ENCODE measurements at places on chromosomes 16 and 17. TPM values are rescaled to one million over a fixed set of nuclear protein-coding genes. Genes with fewer than 3 reads are reported as not detected.
A peak's percentile ranks its signal among the peaks of the same experiment; 100 is the strongest.

DNA sequence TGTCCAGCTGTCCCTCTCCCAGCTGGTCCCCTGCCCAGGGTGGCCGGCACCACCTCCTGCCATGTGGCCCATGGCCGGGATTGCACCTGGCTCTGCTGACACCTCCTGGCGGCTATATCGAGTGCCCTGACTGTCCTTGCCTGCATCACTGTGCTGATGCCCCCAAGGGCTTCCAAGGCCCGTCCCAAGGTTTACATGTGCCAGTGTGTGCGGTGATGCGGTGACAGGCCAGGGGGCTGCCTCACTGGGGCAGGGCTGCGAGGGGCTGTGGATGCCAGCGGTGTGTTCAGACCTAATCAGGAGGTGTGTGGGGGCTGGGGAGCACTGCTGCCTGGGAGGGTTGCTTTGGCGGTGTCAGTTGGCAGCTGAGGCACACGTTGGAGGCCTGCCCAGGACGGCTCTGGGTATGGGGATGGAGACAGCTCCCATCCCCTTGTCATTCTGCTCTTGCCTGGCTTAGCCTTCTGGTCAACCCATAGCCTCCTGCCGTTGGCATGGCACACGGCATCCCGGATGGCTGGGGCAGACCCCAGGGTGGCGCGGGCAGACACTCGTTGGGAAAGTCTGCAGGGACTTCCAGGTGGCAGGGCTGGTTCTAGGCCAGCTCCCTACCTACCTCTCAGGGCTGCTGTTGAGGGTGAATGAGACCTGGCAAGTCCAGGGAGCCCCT lies 5.5 kb downstream of the MAP2K3 start:
- H3K27me3 ChIP-seq: no peaks in the 10 kb centered on the region
- H3K36me3 ChIP-seq: peaks cover 26% of the 10 kb centered on the region
- H3K27ac ChIP-seq: peak overlapping the region; percentile 93
- peak; percentile 39 for DNase-seq
- H3K4me3 ChIP-seq: peak overlapping the region; percentile 82

- H3K4me3 ChIP-seq: no peak overlapping the region
- H3K27me3 ChIP-seq: no peaks in the 10 kb centered on the region
- DNase-seq: no peak
- peak overlapping the region; percentile 58 for H3K27ac ChIP-seq
- H3K4me1 ChIP-seq: peaks cover 20% of the 10 kb centered on the region
- peaks cover 6% of the 10 kb centered on the region for H3K36me3 ChIP-seq
Measured at GRCh38 chr17:64230791-64231408, 32.2 kb downstream of the TEX2 start.

- H3K36me3 ChIP-seq: no peaks in the 10 kb centered on the region
- H3K4me1 ChIP-seq: no peaks in the 10 kb centered on the region
- no peak for DNase-seq
Measured at GRCh38 chr17:6981426-6981825, 14.4 kb upstream of the ALOX12 start.

- peaks cover 11% of the 10 kb centered on the region for H3K4me1 ChIP-seq
- no peak overlapping the region for H3K4me3 ChIP-seq
- peaks cover 19% of the 10 kb centered on the region for H3K36me3 ChIP-seq
- DNase-seq: no peak
- H3K27ac ChIP-seq: no peak overlapping the region
Measured at GRCh38 chr16:15764112-15764511, 92.7 kb downstream of the MYH11 start.

The CDYL2 gene
- total RNA-seq: 5.8 TPM

GRCh38 chr17:43755389-43755875 lies 3.2 kb downstream of the SOST start:
- peaks cover 10% of the 10 kb centered on the region for H3K4me1 ChIP-seq
- H3K27ac ChIP-seq: no peak overlapping the region
- H3K27me3 ChIP-seq: peaks cover 16% of the 10 kb centered on the region
- no peak for DNase-seq
- no peaks in the 10 kb centered on the region for H3K36me3 ChIP-seq

The RSKR gene
- total RNA-seq: 11.6 TPM

The SPATA32 gene
- not detected for total RNA-seq

The CCDC78 gene
- not detected for total RNA-seq

- no peak overlapping the region for H3K27ac ChIP-seq
- H3K4me1 ChIP-seq: peaks cover 9% of the 10 kb centered on the region
- H3K27me3 ChIP-seq: no peaks in the 10 kb centered on the region
- H3K36me3 ChIP-seq: no peaks in the 10 kb centered on the region
- no peak for DNase-seq
- H3K4me3 ChIP-seq: no peak overlapping the region
Measured at GRCh38 chr17:73773702-73774101, 129.5 kb upstream of the SDK2 start.

DNA sequence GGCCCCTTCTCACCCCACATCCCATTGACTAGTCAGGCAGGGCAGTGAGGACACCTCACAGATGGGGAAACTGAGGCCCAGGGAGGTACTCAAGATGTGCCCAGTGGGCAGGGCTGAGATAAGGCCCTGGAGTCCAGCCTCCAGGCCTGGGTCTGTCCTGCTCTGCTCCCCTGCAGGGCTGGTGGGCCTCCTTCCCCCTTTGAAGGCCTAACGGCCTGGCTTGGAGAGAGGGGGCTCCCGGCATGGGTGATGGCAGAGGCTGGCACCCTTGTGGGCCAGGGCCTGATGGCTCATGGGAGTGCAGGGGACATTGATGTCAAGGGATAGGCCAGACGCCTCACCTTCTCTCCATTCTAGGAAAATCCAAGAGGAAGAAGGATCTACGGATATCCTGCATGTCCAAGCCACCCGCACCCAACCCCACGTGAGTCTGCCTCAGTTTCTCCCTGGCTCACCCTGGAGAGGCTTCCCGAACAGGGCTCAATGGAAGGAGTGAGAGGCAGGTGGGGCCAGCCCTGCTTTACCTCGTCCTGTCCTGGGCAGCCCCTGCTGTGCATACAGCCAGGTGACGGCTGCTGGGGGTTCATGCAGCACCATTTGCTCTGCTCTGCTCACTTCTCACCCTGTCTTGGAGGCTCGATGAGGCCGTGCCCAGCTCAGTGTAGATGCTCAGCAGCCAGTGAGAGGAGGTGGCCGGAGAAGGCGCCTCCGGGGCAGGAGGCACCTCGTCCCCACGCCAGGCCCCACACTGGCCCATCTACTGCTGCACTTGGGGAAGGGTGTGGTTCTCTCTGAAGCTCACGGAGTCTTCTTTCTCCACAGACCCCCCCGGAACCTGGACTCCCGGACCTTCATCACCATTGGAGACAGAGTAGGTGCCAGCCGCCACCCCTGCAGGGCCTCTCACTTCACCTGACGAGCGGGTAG lies 13.8 kb downstream of the MAP2K3 start:
- no peak for DNase-seq
- H3K4me3 ChIP-seq: no peak overlapping the region
- no peaks in the 10 kb centered on the region for H3K27me3 ChIP-seq
- H3K4me1 ChIP-seq: peaks cover 37% of the 10 kb centered on the region
- peaks cover 67% of the 10 kb centered on the region for H3K36me3 ChIP-seq
- no peak overlapping the region for H3K27ac ChIP-seq

The TBC1D3B gene
- not detected for total RNA-seq

- peaks cover 29% of the 10 kb centered on the region for H3K4me1 ChIP-seq
- no peak for DNase-seq
- H3K27ac ChIP-seq: no peak overlapping the region
- no peaks in the 10 kb centered on the region for H3K36me3 ChIP-seq
- no peaks in the 10 kb centered on the region for H3K27me3 ChIP-seq
Measured at GRCh38 chr17:28528327-28529012, 22.3 kb downstream of the FOXN1 start.

DNA sequence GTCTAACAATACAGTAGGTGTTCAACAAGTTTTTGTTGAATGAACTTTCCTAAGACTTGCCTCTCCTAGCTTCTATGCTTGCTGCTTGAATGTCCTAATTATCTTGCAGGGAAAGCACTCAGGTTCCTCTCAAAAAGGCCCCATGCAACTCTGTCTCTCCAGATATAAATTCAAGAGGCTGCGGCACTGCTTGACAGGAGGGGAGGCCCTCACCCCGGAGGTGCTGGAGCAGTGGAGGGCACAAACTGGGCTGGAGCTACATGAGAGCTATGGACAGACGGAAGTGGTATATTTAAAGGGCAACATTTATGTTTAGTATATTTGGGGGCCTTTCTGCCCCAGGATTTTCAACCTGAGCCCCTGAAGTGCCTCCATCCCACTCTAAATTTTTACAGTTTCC lies 14.4 kb downstream of the THUMPD1 start:
- H3K27me3 ChIP-seq: no peaks in the 10 kb centered on the region
- no peak overlapping the region for H3K27ac ChIP-seq
- no peaks in the 10 kb centered on the region for H3K4me1 ChIP-seq

GRCh38 chr17:81036197-81036941 lies 1.4 kb downstream of the BAIAP2 start:
- H3K4me1 ChIP-seq: peaks cover 88% of the 10 kb centered on the region
- H3K4me3 ChIP-seq: peak overlapping the region; percentile 80

The ZNF646 gene
- 13.4 TPM for total RNA-seq

The NPIPA5 gene
- 16.3 TPM for total RNA-seq

- peaks cover 7% of the 10 kb centered on the region for H3K36me3 ChIP-seq
- no peak for DNase-seq
- H3K27ac ChIP-seq: no peak overlapping the region
- H3K4me1 ChIP-seq: peaks cover 64% of the 10 kb centered on the region
- H3K4me3 ChIP-seq: peak overlapping the region; percentile 64
Measured at GRCh38 chr17:47897561-47897960, 1.5 kb downstream of the SP2 start.

The RPH3AL gene
- total RNA-seq: 7.0 TPM

- no peak for DNase-seq
- no peak overlapping the region for H3K4me3 ChIP-seq
- no peaks in the 10 kb centered on the region for H3K4me1 ChIP-seq
- no peaks in the 10 kb centered on the region for H3K27me3 ChIP-seq
- peak overlapping the region; percentile 70 for H3K27ac ChIP-seq
- no peaks in the 10 kb centered on the region for H3K36me3 ChIP-seq
Measured at GRCh38 chr17:77235370-77235941, 94.7 kb downstream of the SEC14L1 start.

Data from stomach (tissue), 19 donors.